AG04449 (cell line): ENCODE measurements at places on chromosomes 1 and 21.

DNA sequence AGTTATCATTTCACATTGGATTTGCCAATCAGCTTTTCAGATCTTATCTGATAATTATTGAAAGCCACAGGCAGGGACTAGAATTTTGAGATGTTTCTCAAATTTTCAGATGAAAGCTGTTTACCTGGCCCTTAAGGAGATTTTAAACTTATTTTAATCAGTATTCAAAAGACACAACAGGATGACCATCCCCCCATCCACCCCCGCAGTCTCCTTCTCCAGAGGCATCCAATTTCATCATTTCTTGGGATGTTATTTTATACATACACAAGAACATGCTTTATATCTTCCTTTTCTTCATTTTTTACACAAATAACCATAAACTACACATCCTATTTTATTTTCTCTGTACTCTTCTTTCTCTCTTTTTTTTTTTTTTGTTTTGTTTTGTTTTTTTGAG, 470.9 kb downstream of the SMYD3 start:
- DNase-seq, result no peak

DNA sequence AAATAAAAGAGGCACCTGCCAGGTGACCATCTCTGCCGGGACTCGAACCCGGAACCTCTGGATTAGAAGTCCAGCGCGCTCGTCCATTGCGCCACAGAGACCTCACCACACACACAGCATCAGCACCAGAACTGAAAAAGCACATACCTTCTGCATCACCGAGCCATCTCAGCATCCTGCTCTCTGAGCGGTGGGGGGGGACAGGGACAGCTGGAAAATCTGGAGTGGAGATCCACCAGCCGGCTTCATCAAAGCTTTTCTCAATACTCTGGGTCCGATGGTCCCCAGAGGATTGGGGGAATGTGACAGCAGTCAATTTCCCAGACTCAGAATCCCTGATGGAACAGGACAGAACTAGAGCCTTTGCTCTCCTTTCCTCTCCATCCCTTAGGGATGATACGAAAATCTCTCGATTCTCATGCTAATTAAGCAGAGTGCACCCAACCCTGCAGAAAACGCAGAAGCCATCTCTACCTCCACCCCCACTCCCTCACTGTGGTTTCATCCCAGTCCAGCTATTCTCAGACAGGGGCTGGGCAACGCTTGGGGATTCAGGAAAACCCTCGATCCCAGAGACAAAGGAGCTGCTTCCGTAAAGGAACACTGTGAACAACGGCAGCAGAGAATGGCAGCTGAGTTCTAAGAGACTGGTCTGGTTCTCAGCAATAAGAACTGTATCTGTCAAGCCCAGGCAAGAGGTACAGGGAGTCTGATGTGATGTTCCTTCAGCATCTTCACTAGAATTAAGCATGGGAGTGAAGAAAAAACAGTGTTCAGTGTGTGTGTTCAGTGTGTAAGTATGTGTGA, 29.6 kb upstream of the CADM3 start:
- DNase-seq, result no peak

- DNase-seq, result no peak
These were observed 47.0 kb downstream of the SERINC2 start for GRCh38 chr1:31460027-31460426.

DNA sequence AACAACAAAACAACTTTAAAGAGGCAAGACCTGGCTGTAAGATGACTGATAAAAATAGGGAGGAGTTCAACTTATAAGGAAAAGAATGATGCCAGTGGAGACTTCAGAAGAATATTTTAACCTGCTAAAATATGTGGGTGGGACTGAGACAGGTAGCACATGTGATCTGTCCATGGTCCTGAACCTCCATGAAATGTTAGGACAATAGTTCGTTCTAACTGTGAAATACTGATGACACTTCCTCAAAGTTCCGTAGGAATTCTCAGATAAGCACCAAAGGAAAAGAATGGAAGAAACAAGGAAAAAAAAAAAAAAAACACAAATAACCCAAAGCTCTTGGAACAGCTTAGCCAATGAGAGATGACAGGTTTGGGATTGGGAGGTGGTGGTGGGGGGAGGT, 44.7 kb downstream of the CDC42BPA start:
- DNase-seq, result no peak

- DNase-seq, result no peak
These were observed 41.6 kb upstream of the EPHA8 start for GRCh38 chr1:22521692-22522091.

GRCh38 chr1:62424411-62424810, 12.4 kb upstream of the USP1 start:
- no peak for DNase-seq

DNA sequence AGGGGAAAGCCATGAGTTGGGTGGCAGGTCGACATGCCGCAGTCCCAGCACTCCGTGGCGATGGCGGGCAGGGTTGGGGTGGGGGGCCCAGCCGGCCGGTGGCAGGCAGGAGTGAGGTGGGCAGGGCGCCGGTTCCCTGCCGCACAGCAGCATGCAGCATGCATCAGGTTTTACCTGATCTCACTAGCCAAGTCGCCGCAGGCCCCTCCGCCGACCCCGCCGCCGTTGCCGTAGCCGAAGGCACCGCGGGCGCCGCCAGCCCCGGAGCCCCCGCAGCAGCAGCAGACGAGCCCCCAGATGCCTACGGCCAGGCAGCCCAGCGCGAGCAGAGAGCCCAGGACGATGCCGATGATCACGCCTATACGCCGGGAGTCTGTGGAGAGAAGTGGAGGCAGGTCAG, 6.7 kb downstream of the VSIG8 start:
- no peak for DNase-seq

DNA sequence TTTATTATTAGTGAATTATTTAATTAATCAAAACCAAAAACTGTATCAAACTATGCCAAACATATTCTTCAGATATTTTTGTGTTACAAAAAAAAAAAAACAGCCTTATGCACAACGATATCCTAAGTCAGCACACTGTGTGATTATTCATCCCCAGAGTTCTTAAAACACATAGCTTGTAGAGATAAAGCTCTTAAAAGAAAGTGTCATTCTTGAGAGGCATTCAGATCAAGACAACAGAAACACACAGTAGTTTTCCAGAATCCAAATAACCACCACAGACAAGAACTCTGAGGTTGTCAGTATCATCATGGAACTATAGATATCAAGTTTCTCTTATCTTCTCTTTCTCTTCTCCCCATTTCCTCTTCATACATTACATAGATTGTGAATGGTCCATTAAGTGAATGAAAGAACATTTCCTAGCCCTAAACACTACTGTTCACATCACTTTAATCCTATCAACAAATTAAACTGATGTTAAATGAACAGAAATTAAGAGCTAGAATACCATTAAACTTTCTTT, 13.5 kb downstream of the ZZZ3 start:
- DNase-seq, result no peak

GRCh38 chr1:65264197-65264929, 45.0 kb upstream of the DNAJC6 start:
- no peak for DNase-seq

- DNase-seq, result no peak
These were observed 411.0 kb upstream of the ESRRG start for GRCh38 chr1:217133958-217134856.

DNA sequence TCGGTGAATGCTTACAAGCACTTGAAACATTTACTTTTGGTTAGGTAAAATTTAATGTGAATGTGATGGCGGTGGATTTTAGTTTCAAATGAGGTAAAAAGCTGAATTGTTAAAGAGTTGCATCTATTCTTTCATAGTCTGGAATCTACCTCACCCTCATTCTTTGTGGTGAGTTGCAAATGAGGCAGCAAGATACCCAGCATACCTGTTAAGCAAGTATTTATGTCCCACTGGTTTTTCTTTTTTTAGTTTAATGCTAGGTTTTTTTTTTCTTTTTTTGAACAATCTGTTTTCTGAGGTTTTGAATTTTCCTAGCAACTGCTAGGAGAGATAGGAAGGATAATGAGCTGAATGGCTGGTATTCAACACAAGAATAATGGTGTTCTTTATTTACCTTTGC, 127.9 kb upstream of the CACYBP start:
- no peak for DNase-seq
